Amniotic stem cell (primary cell): ENCODE measurements at places on chromosomes 11 and 22.

DNA sequence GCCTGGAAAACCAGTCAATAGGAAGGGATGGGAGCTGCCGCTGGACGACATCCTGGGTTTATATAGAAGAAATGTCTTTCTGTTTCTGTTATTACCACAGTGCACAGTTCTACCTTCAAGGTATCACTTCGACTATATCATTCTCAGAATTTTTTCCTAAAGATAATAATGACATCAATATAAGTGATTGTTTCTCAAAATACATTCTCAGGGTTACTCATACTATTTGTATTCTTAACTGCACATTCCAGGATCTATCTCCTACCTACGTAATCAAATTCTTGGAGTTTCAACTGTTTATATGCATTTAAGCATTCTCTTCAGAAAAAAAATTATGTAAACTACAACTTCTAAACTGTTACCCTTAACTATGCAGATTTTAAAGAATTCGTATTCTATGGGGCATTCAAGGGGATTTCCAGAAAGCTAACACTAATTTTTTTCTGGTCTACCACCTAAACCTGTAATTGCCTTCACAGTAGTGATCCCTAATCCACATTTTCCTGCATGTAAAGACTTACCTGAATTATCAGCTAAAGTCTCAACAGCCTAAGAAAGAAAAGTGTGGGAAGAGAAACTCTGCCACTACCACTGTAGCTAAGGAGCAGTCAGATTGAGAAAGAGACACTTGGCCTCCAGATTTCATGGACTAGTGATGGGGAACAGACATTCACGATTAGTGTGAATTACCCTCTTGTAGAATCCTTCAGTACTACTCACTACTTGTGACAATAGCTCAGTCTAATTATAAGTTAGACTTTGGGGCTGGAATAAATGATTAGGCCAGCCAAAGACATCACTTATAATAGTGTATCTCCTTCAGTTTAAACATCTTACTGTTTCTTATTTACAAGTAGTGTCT lies at the start of gene OR51B5:
Gene OR51B5 (minus strand): TSS at position 51 of the 862 bp plus-strand sequence. CDS start 0 bp downstream, at position 51.
- DNase-seq: no peak

DNA sequence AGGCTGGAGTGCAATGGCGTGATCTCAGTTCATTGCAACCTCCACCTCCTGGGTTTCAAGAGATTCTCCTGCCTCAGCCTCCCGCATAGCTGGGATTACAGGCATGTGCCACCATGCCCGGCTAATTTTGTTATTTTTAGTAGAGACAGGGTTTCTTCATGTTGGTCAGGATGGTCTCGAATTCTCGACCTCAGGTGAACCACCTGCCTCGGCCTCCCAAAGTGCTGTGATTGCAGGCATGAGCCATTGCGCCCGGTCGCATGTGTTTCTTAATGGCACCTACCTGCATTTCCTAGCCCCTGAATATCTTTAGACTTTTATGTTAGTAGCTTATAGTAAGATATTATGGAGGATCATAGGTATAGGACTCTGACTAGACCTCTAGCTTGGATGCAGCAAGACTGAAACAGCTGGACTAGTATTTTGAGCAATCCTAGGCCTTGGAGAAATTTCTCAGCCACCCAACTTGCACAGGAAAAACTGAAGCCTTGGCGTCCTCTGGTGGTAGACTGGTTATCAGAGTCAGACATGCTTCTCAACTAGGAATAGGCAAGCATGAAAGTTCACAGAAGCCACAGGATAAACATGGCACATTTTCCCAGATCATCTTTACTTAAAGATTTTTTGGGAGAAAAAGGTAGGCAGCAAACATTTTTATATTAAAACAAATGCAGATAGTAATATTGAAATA lies 22.7 kb upstream of the C1QTNF4 start:
- DNase-seq: peak; percentile 67

DNA sequence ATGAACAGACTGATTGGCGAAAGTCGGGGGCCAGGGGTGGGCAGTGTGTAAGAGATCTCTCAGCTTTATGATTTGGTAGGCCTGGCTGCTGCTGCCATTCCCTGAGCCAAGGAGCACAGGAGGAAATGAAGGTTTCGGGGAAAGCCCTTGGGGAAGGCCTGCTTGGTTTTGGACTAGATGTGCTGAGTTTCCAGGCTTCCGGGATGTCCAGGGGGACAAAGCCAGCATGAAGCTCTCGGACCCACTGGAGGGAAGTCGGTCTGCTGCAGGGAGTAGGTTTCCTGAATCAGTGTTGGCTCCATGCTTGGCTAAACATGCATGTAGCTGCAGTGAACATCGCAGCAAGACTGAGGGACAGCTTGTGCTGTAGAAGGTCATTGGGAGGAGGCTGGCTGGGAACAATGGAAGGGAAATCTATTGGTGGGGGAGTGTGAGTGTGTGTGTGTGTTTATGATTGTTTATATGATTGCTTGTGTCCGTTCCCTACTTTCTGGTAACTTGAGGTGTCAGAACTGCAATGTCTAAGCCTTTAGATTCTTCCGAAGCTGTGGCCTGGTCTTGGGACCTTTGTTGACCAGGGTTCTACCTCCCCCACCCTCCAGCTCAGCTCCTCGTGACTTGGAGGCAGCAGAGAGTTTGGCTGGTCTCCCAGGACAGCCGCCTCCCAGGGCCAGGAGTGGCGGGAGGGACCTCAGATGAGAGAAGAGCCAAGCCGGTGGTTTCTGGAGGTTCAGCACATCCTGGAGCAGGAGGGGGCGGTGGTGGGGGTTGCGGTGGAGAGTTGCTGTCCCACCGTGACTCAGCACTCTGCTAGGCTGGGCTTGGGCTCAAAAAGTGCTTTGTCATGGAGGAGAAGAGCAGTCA lies 4.0 kb upstream of the FTH1 start:
- peak; percentile 96 for DNase-seq

DNA sequence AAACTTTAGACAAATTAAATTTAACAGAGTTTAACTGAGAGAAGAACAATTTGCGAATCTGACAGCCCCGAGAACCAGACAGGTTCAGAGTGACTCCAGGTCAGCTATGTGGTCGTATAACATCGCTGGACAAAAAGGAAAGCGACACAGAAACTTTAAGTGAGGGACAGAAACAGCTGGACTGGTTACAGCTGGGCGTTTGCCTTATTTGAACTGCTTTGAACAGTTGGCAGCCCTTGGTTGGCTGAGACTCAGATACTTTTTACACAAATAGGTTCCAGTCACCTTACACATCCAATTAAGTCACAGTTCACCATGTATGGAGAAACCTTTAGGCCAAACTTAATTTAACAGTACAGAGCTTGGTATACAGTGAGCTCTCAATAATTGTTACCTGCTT lies 436.9 kb downstream of the GUCY1A2 start:
- no peak for DNase-seq

GRCh38 chr11:128487978-128488377 lies 99.4 kb downstream of the ETS1 start:
- no peak for DNase-seq

- DNase-seq: no peak
These were observed 18.0 kb downstream of the TP53AIP1 start for GRCh38 chr11:128924510-128925249.
